Activated T-helper 2 cell treated with anti-CD3 and anti-CD28 coated beads, Interferon-gamma antibody, Interleukin-2, Interleukin-4, amounts not matched to agents 10 μg/mL and 5 μg/mL and 100 μg/mL, durations not matched to agents 14 hours and 24 hours and 36 hours (primary cell): ENCODE measurements at places on chromosomes 2 and 18.

- no peak for DNase-seq
Measured at GRCh38 chr2:8569332-8569930, 112.4 kb upstream of the ID2 start.

DNA sequence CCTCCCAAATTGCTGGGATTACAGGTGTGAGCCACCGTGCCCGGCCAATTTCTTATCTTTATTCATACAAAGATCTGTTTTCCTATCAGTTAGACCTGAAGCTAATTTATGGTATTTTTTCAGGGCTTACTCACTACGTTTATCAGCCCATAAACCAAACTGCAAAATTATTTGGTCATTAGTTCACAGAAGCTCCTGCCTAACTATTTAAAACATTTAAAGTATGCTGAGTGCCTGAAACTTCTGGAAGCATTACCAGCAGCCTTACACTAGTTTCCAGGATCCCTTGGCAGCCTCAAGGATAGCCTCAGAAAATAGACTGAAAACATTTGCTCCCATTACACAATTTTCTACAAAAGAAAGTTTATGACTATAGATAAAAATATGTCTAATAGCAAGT, 68.8 kb downstream of the GALNT13 start:
- DNase-seq: no peak

DNA sequence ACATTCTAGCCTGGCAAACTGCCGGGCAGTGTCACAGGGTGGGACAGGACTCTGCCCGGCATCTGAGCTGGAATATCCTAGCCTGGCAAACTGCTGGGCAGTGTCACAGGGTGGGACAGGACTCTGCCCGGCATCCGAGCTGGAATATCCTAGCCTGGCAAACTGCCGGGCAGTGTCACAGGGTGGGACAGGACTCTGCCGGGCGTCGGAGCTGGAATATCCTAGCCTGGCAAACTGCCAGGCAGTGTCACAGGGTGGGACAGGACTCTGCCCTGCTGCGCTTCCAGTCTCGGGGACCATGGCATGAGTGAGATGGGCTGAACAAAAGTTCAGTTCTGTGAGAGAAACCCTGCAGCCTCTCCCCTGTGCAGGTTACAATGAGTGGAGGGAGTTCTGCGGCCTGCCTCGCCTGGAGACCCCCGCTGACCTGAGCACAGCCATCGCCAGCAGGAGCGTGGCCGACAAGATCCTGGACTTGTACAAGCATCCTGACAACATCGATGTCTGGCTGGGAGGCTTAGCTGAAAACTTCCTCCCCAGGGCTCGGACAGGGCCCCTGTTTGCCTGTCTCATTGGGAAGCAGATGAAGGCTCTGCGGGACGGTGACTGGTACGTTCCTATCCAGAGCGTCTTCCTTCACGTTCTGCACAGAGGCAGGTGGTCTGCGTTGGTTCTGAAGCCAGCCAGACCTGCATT, 80.3 kb downstream of the TPO start:
- no peak for DNase-seq

GRCh38 chr2:102520009-102520408, 47.0 kb downstream of the SLC9A4 start:
- no peak for DNase-seq
